Activated T-cell treated with anti-CD3 and anti-CD28 coated beads, Interleukin-2, amount 50 U/mL, for 4 hours (primary cell): ENCODE measurements at places on chromosomes 1 and 21.

DNA sequence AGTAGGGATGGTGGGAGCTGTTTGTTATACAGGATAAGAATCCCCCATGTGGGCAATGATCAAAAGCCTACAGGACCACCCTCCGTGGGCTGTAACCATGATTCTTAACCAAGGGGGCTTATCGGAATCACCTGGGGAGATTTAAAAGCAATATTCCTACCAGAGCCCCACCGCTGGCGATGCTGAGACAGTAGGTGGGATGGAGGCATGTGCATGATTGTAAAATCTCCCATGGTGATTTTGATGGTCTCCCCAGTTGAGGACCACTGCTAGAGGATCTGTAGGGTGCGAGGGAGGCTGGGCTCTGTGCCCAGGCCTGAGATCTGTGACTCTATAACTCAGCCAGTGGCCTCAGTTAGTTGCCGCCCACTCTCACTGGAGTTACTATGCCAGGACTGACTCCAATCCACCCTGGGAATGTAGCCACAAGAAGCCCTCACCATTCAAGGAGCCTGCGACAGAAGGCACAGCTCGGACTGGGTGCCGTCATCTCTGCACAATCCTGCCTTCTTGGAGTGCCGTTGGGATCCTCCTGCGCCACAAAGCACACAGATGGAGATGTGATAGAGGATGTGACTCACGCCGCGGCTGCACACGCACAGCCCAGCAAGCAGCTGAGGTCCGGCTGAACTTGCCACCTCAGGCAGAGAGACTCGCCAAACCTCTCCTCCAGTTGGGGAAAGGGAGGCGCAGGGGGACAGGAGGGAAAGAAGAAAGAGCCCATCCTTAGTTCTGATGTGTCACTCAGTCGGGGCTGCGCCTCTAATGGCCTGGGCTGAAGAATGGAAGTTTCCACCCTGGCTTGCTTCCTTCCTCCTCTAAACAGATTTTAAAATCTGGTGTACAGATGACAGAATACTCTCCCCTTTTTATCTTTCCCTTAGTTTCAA, 26.5 kb downstream of the AKNAD1 start:
- DNase-seq, result no peak

- DNase-seq, result no peak
Measured at GRCh38 chr1:90782046-90782445, 64.9 kb upstream of the BARHL2 start.

GRCh38 chr1:12157366-12158231, 9.2 kb upstream of the TNFRSF1B start:
- no peak for DNase-seq

DNA sequence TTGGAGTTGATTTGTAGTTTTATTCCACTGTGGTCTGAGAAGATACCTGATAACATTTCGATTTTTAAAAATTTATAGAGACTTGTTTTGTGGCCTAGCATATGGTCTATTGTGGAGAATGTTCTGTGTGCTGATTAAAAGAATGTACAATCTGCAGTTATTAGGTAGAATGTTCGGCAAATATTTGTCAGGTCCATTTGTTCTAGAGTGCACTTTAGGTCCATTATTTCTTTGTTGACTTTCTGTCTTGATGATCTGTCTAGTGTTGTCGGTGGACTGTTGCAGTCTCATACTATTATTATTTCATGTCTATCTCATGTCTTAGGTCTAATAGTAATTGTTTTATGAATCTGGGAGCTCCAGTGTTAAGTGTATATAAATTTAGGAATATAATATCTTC, 116.8 kb downstream of the NME7 start:
- DNase-seq, result no peak

- no peak for DNase-seq
Measured at GRCh38 chr1:7888248-7889081, 35.6 kb upstream of the UTS2 start.
